SK-N-SH (cell line): ENCODE measurements at places on chromosomes 5 and 9.
A peak's percentile ranks its signal among the peaks of the same experiment; 100 is the strongest.

GRCh38 chr5:949815-950560 lies 57.3 kb downstream of the TRIP13 start:
- no peak for DNase-seq

GRCh38 chr9:129121483-129121882 lies 10.3 kb downstream of the PTPA start:
- DNase-seq = no peak

- DNase-seq = no peak
These were observed 292.6 kb downstream of the ZSWIM6 start for GRCh38 chr5:61624553-61625136.

GRCh38 chr5:119336262-119336661 lies 19.6 kb upstream of the TNFAIP8 start:
- DNase-seq = no peak

DNA sequence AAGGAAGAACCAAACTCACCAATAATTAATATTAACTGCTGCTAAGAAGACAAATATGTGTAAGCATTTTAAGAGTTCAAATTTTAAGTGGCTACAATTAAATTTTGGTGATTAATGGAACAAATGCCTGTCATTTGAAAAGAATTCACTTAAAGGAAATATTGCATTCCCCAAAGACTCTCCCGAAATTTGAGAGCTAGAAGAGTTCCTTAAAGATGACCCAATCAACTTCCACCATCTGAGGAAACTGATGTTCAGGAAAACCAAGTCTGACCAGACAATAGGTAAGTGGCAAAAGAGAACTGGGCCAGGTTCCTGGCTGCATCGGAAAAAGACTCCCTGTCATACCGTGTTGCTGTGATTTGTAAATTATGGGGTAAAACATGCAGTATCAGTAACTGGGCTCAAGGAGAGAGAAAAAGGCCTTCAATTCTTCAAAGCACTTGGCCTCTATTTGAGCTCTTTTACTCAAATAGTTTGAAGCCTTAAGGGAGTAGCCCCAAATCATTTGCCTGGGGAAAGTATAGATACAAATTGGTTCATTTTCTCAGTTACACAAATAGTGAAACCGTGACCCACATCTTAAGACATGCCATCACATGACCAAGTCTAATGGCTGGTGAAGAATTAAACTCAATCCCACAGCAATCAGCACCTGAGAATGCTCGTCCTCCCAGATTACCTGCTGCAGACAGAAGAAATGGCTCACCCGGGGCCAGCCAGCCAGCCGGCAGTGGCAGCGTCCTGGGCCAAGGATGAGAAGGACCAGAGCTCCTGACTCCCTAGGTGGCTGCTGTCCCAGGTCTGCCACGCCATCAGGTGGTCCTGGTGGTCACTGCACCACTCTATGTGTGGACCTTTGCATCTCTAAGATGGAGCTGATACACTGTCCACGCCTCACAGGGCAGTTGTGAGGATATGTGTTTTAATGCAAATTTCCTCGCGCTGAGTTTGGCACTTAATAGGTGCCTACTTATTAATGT lies 162.9 kb downstream of the TTLL11 start:
- DNase-seq = peak; percentile 54

DNA sequence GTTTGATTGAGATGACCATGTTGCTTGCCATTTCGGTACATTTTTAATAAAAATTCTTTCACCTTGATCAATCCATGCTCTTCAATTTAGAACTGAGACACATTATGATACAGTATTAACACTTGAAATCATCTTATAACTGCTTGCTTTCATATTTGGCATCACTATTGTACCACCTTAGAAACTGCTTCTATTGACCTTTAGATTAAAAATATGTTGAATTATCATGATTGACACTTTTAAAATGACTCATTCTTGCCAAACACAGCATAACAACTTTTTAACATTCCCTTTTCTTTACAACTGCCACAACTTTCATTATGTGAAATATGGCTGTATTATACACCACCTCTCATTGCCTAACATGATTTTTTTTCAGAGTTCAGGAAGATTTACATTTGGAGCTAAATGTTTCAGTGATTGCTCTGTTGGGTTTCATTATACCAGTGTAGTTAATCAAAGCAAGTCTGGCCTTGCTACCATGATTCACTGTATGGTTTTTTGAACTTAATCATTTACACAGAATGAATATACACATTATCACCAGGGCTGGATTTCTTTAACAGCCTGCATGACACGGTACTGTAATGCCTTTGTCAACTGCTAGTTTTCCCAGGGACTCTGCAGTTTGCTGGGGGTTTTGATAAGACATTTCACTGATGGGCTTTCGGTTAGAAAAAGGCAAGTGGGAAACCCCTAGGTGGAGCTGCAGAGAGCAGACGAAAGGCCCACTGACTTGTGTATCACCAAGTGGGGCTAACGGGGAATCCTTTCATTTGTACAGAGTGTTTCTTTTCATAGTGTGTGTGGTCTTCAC lies 93.6 kb upstream of the TLE4 start:
- DNase-seq = peak; percentile 21

DNA sequence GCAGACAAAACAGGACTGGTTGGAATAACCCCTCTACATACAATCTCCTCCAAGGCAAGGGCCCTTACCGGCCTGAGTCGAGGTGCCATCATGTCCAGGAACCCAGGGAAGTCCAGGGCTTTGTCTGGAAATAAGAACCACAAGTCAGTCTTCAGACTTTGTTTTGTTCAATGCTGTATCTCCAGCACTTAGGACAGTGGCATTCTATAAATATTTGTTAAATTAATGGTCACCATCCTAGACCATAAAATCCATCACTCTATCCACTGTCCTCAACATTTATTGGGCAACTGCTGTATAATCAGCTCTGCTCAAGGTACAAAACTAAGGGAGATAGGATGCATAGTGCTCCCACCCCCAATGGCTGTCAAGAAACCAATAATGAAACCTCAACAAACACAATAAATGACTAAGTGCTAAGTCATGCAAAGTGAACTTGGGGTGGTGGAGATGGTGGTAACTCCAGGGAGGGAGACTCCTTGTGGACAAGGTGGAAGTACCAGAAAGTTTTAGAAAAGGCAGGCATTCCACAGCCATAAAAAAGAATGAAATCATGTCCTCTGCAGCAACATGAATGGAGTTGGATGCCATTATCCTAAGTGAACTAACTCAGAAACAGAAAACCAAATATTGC lies 5.0 kb downstream of the RELL2 start:
- no peak for DNase-seq

- DNase-seq = no peak
These were observed 2.5 kb upstream of the ZNF367 start for GRCh38 chr9:96420468-96421219.

DNA sequence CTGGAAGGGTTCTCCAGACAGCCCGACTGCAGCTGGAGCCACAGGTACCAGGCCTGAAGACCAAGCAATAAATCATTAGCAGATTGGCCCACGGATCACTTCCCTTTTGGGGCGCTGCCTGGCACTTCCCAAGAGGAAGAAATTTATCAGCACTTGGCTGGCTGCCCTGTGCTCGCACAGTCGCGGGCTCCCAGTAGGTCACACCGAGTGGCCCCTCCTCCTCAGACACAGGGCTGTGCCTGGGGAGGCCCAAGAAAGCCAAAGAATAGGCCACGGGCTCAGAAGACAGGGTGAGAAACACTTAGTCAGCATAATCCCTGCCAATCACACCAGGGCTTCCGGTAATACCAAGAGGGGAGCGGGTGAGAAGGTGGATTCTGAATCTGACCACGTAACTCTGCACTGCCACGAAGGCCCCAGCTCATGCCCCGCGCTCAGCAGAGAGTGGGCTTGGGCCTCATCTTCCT lies 115.7 kb upstream of the MSX2 start:
- DNase-seq = peak; percentile 42

GRCh38 chr9:78354324-78354973 lies 57.5 kb downstream of the PSAT1 start:
- peak; percentile 21 for DNase-seq
